H4 (cell line): ENCODE measurements at places on chromosomes 1 and 21. TPM values are rescaled to one million over a fixed set of nuclear protein-coding genes. Genes with fewer than 3 reads are reported as not detected.

BARHL2 gene
- not detected in 2 replicates for total RNA-seq

SERINC2 gene
- 9.9 and 15.0 TPM in 2 replicates for total RNA-seq

ZSWIM5 gene
- total RNA-seq = 1.3 and 1.6 TPM in 2 replicates

LCA5L gene
- 1.4 TPM in 2 replicates for total RNA-seq

OR2T35 gene
- not detected in 2 replicates for total RNA-seq

KRTAP19-1 gene
- total RNA-seq = not detected in 2 replicates

PALMD gene
- total RNA-seq = 0.21 TPM in 1 of 2 replicates, not detected in the other

SPRR4 gene
- total RNA-seq = not detected in 2 replicates

SPRR2E gene
- not detected in 2 replicates for total RNA-seq

ALX3 gene
- not detected in 2 replicates for total RNA-seq

MYBPH gene
- total RNA-seq = not detected in 2 replicates

TACSTD2 gene
- total RNA-seq = not detected in 2 replicates

RGS8 gene
- total RNA-seq = not detected in 2 replicates

TEX38 gene
- total RNA-seq = not detected in 2 replicates

PTGS2 gene
- 17.0 and 22.1 TPM in 2 replicates for total RNA-seq

FASLG gene
- not detected in 2 replicates for total RNA-seq

DNAJC28 gene
- total RNA-seq = 1.2 and 3.1 TPM in 2 replicates

MATN1 gene
- 0.06 and 0.51 TPM in 2 replicates for total RNA-seq

CHIT1 gene
- not detected in 2 replicates for total RNA-seq

SPRR2A gene
- not detected in 2 replicates for total RNA-seq

FBLIM1 gene
- total RNA-seq = 33.0 and 38.9 TPM in 2 replicates

FBXO28 gene
- total RNA-seq = 19.1 and 24.9 TPM in 2 replicates

ASAP3 gene
- total RNA-seq = 18.4 and 36.3 TPM in 2 replicates

IGFN1 gene
- total RNA-seq = 0.14 TPM in 1 of 2 replicates, not detected in the other

COL9A2 gene
- 0.85 and 1.6 TPM in 2 replicates for total RNA-seq

SLC6A17 gene
- total RNA-seq = 0.17 and 0.21 TPM in 2 replicates

KRTAP21-2 gene
- total RNA-seq = not detected in 2 replicates

TNFSF4 gene
- total RNA-seq = 0.21 and 1.2 TPM in 2 replicates

CYP2J2 gene
- total RNA-seq = 6.1 and 6.5 TPM in 2 replicates

KCNA2 gene
- total RNA-seq = 0.06 and 0.52 TPM in 2 replicates

CD244 gene
- not detected in 2 replicates for total RNA-seq

PRR9 gene
- total RNA-seq = not detected in 2 replicates

PGLYRP4 gene
- not detected in 2 replicates for total RNA-seq

SETD4 gene
- total RNA-seq = 14.6 and 18.0 TPM in 2 replicates

FCMR gene
- 0.12 and 1.3 TPM in 2 replicates for total RNA-seq

JAK1 gene
- total RNA-seq = 67.7 and 88.9 TPM in 2 replicates

CYP4B1 gene
- total RNA-seq = not detected in 2 replicates

UBE2U gene
- 0.17 TPM in 1 of 2 replicates, not detected in the other for total RNA-seq

TMEM234 gene
- total RNA-seq = 3.5 and 8.1 TPM in 2 replicates

KIF14 gene
- 10.4 and 13.5 TPM in 2 replicates for total RNA-seq

CAMK1G gene
- total RNA-seq = not detected in 2 replicates

NTMT2 gene
- not detected in 2 replicates for total RNA-seq

C1orf210 gene
- not detected in 2 replicates for total RNA-seq

AKR7A3 gene
- total RNA-seq = 0.31 TPM in 1 of 2 replicates, not detected in the other

TRIM58 gene
- total RNA-seq = not detected in 2 replicates

VAV3 gene
- total RNA-seq = 23.7 and 40.5 TPM in 2 replicates

LHX8 gene
- total RNA-seq = 13.0 and 16.1 TPM in 2 replicates

CYP4A22 gene
- total RNA-seq = not detected in 2 replicates

IBA57 gene
- 0.74 and 1.8 TPM in 2 replicates for total RNA-seq

SERTAD4 gene
- total RNA-seq = 3.7 and 8.3 TPM in 2 replicates

TMEM222 gene
- total RNA-seq = 30.7 and 33.4 TPM in 2 replicates
